ENCODE measurements at places on chromosomes 6 and 20.

GRCh38 chr6:53335224-53335994, 13.3 kb downstream of the ELOVL5 start:
- DNase-seq: no peak

DNA sequence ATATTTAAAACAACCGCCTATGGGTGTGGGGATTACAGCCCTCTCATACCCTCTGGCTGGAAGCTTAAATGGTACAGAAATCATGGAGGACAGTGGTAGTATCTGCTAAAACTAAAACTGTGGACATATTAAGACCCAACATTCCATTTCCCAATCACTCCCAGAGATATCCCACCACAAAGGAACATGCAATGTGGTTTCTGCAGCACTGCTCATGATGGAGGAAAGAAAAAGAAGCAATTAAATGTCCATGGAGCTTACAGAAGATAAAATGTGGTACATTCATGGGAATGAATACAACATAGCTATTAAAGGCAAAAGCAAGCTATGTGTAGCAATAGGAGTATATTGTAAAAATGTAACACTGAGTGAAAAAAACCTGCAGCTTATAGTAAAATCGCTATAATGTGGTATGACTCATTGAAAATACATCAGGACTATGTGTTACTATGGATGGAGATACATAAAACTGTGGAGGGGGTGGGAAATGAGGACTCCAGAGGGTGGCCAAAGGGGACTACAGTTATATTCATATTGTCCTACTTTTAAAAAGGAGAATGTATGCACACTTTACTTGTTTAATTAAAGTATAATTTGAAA, 22.9 kb upstream of the NNAT start:
- no peak for DNase-seq

DNA sequence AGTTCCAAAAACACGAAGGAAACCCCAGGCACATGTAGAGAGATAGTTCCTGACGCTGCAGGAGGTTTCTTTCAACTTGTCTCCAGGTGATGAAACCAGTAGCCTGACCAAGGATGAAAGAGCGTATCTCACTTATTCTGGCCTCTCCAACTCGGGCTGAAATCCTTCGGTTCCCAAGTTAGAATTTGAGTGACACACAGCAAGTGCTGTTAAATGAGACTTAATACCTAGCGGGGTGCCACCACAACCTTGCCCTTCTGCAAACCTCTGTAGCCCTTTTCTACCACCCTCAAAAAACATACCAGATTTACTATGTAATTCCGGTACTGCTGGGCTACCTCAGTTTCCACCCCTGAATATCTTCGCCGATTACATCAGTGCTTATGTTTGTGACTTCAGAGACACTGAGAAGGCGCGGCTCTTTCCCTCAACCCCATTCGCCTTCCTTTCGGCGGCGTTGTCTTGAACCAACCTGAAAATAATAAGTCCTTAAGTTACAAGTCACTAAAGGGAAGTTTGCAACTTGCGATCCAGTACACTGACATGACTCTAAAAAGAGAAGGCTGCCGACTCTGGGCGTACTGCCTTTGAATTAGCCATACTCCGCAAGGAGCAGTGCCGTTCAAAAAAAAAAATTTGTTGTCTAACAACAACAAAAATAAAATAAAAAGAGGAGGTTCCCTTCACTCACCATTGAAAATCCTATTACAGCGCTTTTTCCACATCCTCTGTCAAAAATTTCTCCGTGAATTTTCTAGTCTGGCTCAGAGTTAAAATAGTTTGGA, 194.9 kb upstream of the ZNF184 start:
- no peak for DNase-seq

DNA sequence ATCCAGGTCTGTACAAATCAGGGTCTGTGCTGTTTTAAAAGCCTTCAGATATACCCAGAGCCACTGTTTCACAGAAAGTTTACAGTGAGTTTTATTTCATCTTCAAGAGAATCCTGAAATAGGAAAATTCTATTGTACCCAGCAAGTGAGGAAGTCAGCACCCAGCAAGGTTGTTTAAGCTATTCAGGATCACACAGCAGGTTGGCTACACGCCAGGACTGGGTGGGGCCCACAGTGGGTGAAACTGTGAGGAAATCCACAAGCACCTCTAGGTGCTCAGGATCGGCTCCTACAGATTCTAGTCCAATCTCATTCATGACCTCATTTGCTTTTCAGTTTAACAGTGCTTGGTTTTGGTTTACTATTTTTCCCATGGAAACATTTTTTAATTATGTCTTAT, 128.9 kb downstream of the SYNDIG1 start:
- no peak for DNase-seq

DNA sequence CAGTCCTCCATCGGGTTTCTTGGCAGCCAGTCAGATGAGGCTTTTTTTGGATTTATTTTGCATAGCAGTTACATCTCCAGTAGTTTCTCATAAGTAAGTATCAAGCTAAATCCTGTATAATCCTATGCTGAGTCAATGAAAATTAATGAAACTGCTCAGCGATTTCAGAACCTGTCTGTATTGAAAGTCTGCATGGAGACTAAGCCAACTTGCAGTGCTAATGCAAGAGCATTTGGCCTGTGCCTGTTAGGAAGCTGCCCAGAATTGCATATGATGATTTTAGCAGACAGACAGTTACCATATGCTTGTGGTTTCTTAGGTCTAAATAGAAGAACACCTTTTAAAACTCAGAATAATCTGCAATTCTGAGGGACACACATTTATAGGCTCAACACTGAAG, 25.2 kb upstream of the LRRN4 start:
- no peak for DNase-seq

- DNase-seq: no peak
Observed at GRCh38 chr20:20363799-20364592, 3.9 kb upstream of the INSM1 start.

GRCh38 chr6:28315628-28316027, 20.3 kb downstream of the ZSCAN31 start:
- DNase-seq: no peak

GRCh38 chr6:37172912-37173492, 3.0 kb downstream of the PIM1 start:
- DNase-seq: no peak

- no peak for DNase-seq
Observed at GRCh38 chr6:129895692-129896091, 34.6 kb upstream of the TMEM244 start.

DNA sequence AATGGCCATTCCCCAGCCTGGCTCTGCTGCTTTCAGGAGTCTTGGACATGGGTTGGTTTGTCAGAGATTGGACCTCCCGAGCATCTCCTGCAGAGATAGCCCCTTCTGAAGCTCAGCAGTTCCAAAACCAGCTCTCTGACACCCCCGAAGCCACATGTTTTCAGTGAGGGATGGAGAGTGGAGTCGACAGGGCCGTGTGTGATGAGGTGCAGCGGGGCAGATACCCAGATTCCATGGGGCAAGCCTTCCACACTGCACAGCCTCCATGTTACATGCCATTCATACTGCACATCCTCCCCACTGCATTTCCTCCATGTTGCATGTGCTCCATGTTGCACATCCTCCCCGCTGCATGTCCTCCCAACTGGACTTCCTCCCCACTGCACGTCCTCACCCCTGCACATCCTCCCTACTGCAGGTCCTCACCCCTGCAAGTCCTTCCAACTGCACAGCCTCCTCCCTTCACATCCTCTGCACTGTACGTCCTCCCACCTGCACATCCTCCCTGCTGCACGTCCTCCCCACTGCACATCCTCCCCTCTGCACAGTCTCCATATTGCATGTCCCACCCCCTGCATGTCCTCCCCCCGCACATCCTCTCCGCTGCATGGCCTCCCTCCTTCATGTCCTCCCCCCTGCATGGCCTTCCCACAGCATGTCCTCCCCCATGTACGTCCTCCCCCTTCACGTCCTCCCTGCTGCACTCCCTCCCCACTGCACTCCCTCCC, 112.2 kb downstream of the SYNDIG1 start:
- DNase-seq: no peak

- no peak for DNase-seq
Observed at GRCh38 chr20:6671829-6672228, 95.7 kb upstream of the BMP2 start.

- peak; percentile 6 for DNase-seq
Observed at GRCh38 chr20:34495916-34496315, 20.3 kb upstream of the DYNLRB1 start.

- no peak for DNase-seq
Observed at GRCh38 chr6:139515511-139515910, 141.1 kb upstream of the CITED2 start.

- DNase-seq: no peak
Observed at GRCh38 chr6:35484921-35485392, 11.9 kb downstream of the TEAD3 start.

GRCh38 chr6:137297887-137298286, 78.7 kb upstream of the IFNGR1 start:
- DNase-seq: no peak

DNA sequence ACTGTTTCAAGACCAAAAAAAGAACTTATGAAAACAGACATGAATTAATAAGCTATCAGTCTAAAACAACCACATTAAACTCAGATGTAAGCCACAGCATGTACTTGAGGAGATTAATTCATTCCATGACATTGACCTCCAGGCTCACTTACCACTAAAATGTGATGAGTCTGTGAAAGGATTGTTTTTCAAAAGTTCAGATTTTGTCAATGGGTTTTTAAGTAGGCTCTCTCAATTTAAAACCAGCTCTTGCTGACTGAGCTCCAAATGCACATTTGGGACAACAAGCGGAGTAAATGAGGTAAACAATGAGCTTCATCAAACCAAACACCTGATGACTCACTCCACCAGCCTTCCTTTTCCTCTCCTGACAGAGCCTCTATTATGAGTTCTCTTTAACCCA, 197.0 kb downstream of the SIM1 start:
- no peak for DNase-seq

- no peak for DNase-seq
Observed at GRCh38 chr20:15705975-15706374, 867.3 kb downstream of the KIF16B start.

DNA sequence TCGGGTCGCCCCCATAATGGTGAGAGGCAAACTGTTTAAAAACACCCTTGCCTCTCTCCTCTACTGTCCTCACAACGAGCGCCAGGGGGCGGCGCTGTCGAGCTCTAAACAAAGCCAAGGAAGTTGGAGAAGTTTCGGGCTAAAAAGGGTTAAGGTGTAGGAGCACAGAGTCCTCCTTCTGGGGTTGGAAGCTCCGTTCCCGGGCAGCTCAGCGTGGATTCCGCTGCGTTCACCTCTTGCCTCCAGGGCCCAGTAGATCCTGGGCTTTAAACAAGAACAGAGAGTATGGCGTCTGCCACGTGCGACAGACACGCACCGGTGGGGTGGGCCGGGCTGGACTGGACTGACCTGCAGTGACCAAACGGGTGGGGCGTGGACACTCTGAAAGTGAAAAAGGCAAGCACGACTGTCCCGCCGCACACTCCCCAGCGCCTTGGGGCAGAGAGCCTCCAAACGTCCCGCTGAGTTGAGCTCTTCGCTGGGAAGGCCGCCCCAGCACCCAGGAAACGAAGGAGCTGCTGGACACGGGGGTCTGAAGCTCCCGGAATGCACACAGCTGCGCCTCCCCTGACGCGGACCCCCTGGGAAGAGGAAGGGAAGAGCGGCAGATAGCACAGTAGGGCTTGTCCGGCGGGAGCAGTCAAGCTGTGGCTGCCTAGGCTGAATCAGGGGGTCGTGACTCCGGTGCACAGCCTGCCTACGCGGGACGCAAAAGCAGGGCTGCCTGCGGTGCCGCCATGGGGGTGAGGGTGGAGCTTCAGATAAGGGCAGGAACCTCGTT, 1.6 kb upstream of the THBD start:
- DNase-seq: peak; percentile 27

DNA sequence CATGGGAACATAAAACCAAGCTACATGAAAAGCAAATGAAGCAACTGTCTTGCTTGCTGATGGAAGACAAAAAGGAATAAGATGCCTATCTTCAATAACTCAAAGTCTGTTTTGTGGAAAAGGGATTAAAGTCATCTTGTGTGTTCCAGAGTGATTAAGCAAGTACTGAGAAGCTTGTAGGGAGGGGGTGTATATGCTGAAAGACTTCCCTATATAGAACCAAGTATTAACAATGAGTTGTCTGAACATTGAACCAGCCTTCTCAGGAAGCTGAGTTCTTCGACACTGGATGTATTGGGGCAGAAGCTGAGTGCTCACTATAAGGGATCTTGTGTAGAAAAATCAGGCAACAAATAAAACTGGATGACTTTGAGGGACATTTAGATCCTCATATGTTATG, 451.8 kb downstream of the CD83 start:
- DNase-seq: no peak

- DNase-seq: no peak
Observed at GRCh38 chr6:132570221-132570777, at the start of gene TAAR6. TSS of gene TAAR6 (plus strand) at chr6:132570322. CDS start at chr6:132570322, 0 bp downstream.

GRCh38 chr20:20849161-20849560, 136.7 kb upstream of the RALGAPA2 start:
- no peak for DNase-seq

- DNase-seq: no peak
Observed at GRCh38 chr20:63268256-63268655, 4.4 kb upstream of the ARFGAP1 start.

DNA sequence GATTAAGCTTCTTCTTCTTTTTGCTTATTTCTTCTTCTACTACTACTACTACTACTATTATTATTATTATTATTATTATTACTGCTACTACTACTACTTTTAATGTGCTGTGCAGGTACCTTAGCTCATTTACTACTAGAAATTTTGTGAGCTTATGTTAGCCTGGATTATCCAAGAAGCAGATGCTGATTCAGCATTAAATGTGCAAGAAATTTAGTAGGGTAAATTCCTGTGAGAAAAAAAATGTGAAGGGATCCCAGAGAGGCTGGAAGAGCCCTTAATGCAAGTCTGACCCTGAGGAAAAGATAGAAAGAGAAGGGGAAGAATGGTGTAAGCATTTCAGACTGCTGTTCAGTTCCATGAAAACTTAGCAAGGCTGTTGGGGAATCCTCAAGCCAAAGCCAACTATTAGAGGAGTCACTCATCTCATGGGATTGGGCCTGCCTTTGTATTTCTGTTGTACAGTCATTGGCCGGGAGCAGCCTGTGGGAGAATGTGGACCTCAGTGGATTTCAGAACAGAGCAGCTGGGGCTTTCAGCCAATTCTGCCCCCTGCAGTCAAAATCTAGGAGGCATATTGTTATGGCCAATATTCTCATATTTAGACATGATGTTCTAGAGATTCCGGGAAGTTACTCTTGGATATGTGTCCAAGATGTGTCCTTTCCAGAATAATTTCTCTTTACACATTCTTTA, 37.2 kb upstream of the TSPYL1 start:
- no peak for DNase-seq

DNA sequence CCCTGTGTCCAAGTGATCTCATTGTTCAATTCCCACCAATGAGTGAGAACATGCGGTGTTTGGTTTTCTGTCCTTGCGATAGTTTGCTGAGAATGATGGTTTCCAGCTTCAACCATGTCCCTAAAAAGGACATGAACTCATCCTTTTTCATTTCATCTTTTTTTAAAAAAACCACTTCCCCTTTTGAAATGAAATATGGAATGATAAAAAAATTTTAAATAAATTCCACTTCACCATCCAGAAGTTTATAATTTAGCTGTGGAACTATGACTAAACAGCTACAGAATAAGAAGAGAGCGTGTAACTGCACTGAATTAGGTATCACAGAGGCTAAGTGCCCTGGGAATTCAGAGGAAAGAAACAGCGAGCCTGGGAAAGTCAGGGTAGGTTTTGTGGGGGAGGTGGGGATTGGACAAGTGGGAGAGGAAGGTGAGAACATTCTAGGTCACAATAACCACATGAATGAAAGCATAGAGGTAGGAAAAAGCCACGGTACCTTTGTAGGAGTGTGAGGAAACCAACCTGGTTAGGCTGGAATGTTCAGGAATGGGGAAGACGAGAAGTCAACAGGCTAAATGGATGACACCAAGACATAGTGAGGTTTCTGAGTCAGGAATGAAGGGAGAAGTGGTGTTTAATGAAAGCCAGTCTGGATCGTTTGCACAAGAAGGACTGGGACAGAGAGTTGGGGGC, 11.0 kb downstream of the TRIM10 start:
- no peak for DNase-seq

Measured in GF-D8 (cell line).